ENCODE measurements at places on chromosomes 13 and 19.

GRCh38 chr19:8150178-8150865, 930 bp upstream of the FBN3 start:
- DNase-seq = no peak

DNA sequence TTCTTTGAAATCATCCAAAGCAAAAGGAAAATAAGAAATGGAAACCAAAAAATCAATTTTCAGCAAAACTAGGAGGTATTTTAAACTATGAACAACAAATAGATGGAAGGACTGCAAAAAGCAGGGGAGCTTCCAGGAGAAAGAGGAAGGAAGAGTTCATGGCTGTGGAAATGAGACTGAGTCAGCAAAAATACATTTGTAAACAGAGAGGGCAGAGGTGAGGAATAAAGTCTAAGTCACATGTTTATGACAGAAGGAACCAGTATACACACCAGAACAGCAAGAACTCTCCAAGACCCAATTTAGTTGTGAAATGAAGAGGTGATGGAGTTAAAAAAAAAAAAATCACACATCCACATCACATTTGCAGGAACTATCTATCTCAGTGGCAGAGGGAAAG, 69.6 kb downstream of the RNASEH2B start:
- no peak for DNase-seq

GRCh38 chr13:113105032-113105920, at the start of gene F7:
TSS of gene F7 (plus strand) at chr13:113105791. CDS start at chr13:113105842, 51 bp downstream.
- peak; percentile 71 for DNase-seq

GRCh38 chr13:97367016-97367822, 66.8 kb upstream of the RAP2A start:
- DNase-seq = peak; percentile 67

DNA sequence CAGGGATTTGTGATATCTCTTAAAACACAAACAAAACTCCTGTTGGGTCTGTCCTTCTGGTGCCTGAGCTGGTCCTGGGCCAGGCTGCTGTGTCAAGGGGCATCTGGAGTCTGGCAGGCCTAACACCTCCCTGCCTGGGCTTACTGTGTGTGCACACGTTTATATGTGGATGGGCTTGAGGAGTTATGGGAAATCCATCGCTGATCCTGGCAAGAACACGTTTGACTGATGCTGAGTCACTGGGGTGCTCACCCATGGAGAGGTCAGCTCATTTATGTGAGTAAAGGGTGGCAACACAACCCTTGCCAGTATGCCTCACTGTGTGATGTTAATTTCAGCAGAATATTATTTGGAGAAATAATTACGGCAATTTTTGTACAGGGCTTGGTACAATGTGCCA, 44.5 kb upstream of the PCDH8 start:
- no peak for DNase-seq

GRCh38 chr13:41565216-41565615, 107.9 kb downstream of the RGCC start:
- DNase-seq = no peak

- no peak for DNase-seq
Observed at GRCh38 chr19:33446330-33447293, 73.1 kb downstream of the CEBPG start.

DNA sequence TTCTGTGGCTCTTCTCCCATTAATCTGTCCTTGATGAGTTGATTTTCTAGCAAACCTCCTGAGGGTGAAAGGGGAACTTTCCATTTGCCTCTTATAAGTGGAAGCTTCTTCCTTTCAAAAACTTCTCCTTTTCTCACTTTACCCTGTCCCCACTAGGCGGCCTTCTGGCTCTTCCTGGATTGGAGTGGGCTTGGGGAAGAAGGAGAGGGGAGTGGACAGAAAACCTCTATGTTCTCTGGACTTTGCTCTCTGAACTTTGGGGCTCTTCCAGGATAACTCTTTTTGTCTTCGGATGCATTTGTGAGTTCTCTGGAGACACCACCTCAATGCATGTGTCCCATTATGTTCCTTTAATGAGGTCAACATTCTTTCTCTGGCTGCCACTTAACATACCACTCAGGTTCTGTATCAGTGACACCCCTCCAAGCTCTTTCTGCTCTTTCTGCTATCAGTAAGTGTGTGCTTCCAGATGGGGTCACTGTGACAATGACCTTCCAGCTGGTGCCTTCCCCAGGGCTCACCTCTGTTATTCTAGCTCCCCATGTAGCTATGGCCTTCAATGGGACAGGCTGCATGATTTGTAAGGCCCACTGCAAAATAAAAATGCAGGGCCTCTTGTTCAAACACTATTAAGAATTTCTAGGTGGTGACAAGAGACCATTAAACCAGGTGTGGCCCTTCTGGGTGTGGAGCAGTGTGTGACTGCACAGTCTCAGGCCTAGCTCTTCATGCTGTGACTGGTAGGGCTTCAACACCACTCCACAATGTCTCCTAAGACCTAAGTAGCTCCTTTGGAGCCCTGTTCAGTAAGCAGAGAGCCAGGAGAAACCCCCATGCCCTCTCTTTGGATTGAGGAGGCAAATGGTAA, 389.2 kb downstream of the EFNB2 start:
- no peak for DNase-seq

GRCh38 chr13:87872813-87873212, 201.6 kb downstream of the SLITRK5 start:
- no peak for DNase-seq

- DNase-seq = no peak
Observed at GRCh38 chr19:57028804-57029525, 90.8 kb upstream of the USP29 start.

- peak; percentile 48 for DNase-seq
Observed at GRCh38 chr13:98960606-98961502, 17.0 kb downstream of the DOCK9 start.

GRCh38 chr13:99224021-99224420, 23.4 kb downstream of the UBAC2 start:
- DNase-seq = no peak

DNA sequence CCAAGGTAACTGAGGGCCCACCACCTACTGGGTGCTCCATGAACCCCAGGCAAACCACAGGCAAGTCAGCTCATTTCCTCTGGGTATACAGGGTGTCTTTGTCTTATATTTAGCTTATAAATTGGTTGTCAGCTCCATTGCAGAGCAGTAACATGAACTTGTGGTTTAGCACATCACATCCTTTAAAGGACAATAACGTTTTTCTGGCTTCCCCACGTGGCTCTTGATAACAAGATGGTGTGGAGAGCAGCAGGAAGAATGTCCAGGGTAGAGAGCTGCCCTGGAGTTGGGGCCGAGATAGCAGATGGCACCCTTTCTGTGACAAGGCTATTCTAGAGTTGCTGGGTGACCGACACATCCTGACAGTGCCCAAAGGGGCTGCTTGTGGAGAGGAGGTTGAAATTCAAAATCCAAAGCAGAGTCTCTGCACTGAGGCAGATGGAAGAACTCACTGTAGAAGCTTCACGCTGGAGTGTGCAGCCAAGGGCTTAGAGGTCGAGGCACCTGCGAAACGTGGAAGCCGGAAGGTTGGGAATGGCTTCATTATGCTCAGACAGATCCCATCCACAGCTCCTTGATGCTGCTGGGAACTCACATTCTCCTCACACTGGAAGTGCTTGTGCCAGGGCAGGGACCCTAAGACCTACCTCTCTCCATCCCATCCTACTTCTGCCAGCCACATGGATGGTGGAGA, 133.0 kb upstream of the FRY start:
- DNase-seq = no peak

- peak; percentile 67 for DNase-seq
Observed at GRCh38 chr19:6744381-6745301, 5.2 kb downstream of the TRIP10 start.

- no peak for DNase-seq
Observed at GRCh38 chr19:27709496-27709895, 1503.5 kb downstream of the UQCRFS1 start.

DNA sequence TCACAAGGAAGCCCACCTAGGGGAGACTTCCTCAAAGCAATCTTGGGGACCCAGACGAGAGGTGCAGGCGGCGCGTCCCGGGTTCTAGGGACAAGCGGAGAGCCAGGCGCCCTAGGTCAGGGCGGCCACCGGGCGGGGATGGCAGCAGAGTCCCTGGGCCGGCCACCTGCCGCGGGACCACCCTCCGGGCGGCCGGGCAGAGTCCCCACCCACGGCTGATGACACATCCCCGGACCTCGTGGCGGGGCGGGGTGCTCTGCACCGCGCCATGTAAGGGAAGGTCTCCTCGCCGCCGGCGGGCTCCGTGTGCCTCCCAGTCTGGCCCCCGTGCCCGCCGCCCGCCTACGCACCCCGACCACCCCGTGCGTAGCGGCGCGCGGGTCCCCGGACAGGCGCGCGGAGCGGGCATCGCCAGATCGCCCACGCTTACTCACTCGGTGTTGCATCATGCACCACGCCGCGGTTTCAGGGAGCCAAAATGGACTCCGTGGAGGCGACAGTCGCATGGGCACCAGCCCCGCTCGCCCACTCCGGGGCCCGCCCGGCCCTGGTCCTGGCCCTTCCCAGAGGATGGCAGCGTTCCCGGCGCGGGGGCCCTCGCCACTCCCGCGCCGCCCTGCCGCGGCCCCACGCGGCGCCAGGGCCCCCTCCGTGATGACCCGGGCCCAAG, 643 bp downstream of the SLC7A1 start:
- DNase-seq = peak; percentile 61

GRCh38 chr19:35533822-35534392, 651 bp downstream of the GAPDHS start:
- DNase-seq = peak; percentile 76

DNA sequence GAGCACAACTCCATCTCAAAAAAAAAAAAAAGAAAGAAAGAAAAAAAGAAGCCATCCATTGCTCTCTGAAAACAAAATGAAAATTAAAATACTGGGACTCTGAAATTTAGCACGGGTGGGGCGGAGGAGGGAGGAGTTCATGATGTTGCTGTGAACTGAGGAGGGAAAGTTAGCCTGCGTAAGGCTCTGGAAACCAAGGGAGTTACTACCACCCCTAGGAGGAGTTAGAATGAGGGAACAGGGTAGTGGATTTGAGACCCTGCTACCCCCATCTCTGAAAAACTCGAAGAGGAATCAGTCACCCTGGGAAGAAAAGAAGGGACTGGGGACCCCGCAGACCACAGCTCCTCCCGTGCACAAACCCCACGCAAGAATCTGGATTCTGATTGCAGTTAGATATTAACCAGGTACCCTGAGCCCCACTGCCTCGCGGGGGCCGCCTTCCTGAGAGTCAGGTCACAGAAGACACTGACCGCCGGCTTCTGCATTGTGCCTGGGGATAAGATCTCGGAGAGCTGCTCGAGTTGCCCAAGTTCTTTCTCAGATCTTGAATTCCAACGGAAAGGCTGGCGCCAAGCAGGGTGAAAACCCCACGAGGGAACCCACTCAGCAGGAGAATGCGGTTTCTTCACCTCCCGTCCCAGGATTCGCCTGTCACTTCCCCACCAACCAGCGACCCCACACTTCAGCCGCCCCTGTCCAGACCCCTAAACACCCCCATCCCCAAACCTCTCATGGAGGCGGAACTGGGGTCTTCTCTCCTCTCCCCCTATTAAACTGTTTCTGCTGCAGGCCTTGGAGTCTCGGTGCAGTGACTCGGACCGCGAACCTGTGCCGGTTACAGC, 870 bp downstream of the ZNF442 start:
- DNase-seq = no peak

GRCh38 chr19:46271481-46272197, 25.2 kb upstream of the HIF3A start:
- no peak for DNase-seq

DNA sequence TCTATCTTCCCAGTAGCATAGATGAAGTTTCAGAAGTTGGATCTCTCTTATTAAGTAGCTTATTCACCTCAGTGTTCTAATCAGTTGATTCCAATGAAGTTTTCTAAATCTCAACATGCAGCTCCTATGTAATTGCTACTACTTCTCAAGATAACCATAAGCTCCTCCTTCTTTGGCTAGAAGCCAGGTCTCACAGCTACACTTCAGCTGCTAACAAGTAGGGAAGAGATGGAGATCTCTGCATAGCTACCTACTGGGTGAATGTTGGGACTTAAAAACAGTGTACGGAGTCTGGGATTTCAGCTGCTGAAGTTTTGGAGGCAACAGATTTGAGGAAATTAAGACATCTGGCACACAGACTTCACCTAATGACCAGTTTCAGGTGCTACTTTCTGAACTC, 661.0 kb downstream of the SLITRK1 start:
- DNase-seq = no peak

DNA sequence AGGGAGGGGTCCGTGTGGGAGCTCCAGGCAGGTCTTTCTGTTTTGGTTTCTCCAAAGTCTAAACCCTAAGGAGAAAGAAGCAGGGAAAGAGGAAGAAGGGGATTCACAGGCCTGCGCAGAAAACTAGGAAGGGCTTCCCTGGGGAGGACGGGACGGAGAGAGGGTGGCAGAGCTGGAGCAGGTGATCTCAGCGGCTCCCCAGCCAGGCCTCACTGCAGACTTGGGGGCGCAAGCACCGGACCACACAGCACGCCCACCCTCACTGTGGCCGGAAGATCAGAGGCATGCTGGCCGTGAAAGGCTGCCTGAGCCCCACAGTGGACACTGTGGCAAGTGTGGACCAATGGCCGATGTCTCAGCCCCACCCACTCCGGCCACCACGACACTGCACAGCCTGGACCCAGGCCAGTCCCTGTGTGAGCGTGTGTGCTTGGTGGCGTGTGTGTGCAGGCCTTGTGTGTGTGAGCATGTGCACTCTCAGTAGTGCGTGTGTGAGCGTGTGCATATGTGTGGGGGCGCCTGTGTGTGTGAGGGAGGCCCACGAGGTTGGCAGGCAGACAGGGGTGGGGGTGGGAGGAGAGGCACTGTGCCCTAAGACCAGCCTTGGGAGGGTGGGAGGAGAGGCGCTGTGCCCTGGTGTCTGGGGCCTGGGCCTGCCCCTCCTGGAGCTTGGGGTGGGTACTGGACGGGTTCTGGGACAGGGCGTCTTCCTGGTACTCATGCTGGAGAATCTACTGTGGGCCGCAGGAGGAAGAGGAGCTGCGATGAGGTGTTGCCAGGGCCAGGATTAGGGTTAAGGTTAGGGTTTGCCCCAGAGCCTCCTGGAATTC, 15.4 kb upstream of the TMEM255B start:
- peak; percentile 46 for DNase-seq

- no peak for DNase-seq
Observed at GRCh38 chr13:90623318-90624011, 724.0 kb upstream of the MIR17HG start.

DNA sequence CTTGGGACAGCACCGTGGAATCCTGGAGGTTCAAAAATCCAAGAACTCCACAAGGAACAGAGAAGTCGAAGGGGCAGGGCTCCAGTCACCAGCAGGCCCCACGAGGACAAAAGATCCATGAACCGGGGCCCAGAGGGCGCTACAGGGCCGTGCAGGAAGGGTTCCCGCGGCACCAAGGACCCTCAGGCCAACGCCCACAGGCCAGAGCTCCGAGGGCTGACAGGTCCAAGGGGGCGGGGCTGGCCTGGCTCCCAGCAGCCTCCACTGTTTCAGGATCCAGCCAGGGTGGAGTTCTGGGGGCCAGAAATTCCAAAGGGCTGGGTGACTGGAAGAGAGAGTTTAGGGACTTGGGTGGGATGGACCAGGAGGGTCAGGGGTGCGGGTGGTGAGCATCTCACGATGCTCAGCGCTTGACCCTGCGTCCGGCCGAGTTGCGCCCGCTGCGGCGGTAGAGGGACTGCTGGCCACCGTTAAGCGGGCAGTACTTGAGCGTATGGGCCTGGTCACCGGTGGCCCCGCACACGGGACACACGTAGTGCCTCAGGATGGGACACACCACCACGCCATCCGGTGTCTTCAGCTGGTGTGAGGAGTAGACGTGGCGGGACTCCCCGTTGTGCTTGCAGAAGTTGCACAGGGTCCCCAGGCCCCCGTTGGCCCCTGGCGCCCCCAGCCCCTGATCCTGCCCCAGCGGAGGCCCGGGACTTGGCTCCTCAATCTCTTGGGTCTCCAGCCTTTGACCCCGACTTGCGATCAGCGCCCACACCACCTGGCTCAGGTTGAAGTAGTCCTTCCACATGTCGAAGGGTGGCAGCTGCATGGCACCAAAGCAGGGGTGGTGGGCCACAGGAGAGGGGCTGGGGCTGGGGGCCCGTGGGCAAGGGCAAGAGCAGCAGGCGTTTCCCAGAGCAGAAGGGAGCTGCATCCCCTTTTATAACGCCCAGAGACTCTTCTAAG, at the start of gene NANOS2:
Gene NANOS2 (minus strand): TSS at position 905 of the 957 bp plus-strand sequence. CDS start 85 bp downstream, at position 820.
- peak; percentile 5 for DNase-seq
